ENCODE measurements at places on chromosomes 3 and 15.

- no peak for DNase-seq
Observed at GRCh38 chr3:12994357-12994606, 78.9 kb downstream of the IQSEC1 start.

DNA sequence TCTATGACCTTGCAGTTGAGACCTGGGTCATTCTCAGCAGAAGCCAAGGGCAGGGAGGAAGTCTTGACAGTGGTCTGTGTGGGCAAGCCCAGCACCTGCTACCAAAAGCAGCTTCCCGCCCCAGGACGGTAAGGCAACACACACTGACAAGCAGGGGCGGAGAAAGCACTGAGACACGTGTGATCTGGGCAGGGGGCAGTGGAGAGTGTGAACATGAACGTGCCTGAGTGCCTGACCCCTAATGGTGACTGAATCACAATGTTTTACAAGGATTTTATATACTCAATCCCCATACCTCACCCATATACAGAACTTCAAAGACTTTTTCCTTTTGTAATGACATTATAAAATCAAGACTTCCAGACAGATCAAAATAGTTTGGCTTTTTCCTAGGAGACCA lies 35.2 kb downstream of the ANP32A start:
- no peak for DNase-seq

GRCh38 chr3:102129760-102130608 lies 280.7 kb downstream of the NFKBIZ start:
- no peak for DNase-seq

- no peak for DNase-seq
Observed at GRCh38 chr3:152554980-152555379, 280.0 kb upstream of the P2RY1 start.

GRCh38 chr3:127233371-127233770 lies 40.4 kb downstream of the PRR23E start:
- no peak for DNase-seq

DNA sequence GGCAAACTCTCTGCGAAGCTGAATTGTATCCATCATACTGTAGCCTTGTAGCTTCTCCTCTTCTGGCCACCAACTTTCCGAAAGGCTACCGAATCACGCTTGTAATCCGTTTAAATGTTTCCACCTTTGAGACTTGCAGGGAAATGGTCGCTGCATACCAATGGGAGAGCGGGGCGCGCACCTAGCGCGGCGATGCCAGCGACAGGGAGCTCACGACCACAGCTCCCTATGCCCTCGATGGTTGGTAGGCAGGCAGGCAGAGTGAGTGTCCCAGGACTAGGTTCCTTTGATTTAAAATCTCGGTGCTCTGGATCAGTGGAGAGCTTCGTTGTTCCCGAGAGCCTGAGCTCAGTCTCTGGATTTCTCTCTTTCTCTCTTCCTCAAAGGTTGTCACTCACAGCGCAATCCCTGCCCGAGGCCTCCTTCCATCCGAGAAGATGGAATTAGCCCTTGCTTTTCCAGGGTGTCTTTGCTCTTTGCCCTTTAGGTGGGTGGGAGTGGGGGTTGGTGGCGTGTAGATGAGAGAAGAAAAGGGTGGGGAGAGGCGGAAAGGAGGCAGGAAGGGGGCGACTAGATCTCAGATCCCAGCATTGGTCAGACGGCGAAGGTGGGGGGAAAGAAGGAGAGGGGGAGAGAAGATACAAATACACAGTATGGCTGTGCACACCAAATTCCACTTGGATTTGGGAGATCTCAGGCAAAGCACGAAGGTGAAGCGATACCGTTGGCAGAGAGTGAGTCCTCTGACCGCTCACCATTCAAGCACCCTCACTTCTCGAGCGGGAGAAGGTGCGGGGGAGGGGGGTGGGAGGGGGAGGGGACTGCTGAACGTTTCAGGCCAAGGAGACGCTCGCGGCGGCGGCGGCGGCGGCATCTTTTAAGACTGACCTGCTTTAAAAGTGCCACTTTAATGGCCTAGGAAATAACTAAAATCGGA lies at the start of gene SLITRK3:
SLITRK3 (minus strand) TSS at position 745 of the 937 bp plus-strand sequence. CDS start 5,554 bp downstream, outside the sequence.
- no peak for DNase-seq

DNA sequence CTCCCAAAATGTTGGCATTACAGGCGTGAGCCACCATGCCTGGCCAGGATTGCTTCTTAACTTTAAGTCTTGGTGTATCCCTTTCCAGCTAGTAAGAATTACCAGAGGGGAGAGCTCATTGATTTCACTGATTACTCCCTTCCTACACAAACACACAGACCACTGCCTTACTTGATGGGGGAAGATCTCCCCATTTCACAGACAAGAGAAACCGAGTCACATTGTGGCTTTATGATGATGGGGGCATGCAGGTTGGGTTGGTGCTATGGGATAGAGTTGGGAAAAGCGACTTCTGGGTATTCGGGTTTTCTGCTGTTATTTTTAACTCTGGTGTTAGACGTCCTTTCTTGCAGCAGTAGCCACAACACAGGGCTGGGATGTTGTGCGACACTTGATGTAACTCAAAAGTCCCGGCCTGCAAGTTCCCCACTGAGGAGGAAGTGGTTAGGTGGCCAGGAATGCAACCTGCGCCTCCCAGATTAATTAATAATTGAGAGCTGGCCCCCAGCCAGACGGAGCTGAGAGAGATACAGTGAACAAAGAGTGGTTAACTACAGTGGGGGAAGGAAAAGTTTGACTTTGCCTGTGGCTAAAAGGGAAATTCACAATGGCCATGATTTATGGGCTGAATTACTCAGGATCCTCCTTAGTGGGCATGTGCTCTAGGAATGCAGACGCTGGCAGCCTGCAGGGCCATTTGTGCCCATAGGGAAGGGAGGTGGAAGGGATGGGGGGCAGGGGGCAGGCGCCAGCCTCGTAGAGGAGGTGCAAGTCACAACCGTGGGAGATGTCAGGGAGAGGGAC lies 63.6 kb downstream of the SMAD6 start:
- DNase-seq, result no peak

GRCh38 chr3:115470254-115470653 lies 153.1 kb upstream of the GAP43 start:
- DNase-seq, result peak; percentile 25

DNA sequence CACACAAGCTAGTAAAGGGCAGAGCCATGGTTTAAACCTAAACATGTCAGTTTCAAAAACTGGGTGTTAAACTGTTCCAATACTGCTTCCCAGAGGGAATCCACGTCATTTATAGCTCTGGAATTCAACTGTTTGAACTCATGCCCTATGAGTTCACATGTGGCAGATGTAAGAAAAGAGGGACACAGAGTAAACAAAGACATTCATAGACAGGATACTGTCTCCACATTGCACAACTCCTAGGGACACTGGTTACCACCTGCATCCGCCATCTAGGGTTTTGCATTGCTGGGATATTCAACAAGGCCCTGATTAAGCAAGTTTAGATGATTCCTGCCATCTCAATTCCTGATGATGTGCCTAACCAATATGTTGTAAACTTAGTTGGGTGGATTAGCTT lies 134.1 kb upstream of the COL8A1 start:
- DNase-seq, result no peak

GRCh38 chr3:31284776-31285175 lies 247.9 kb upstream of the STT3B start:
- no peak for DNase-seq

DNA sequence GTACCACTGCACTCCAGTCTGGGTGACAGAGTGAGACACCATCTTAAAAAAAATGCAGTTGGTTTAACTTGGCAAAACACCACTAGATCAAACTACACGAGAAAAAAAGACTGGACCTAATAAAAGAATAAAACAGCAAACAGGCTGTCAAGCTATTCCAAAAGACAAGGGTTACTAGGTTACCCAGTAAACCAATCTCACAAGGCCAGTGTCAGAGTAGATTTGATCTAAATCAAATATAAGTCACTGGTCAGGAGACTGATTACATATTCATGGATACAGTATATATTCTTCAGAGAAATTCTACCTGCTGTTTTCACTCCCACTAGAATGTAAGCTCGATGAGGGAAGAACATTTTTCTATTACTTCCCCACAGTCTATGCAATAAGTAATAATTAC lies 2.5 kb upstream of the GANC start:
- no peak for DNase-seq

DNA sequence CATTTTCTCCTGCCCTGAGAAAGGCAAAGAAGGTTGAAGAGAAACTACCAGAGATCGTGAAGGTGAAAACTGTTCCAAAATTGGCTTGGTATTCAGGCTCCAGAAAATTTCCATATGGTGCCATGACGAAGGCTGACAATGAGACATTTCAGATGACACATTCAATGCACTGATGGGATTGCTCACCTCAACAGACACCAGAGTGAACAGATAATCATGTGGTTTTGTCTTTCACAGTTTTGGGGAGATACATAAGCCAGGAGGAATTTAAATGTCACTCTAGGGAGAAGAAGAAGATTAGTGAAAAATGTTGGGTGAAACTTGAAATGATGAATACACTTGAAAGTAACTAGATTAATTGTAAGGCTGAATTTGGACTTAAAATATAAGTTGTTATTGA lies 339.7 kb upstream of the EPHA3 start:
- no peak for DNase-seq

DNA sequence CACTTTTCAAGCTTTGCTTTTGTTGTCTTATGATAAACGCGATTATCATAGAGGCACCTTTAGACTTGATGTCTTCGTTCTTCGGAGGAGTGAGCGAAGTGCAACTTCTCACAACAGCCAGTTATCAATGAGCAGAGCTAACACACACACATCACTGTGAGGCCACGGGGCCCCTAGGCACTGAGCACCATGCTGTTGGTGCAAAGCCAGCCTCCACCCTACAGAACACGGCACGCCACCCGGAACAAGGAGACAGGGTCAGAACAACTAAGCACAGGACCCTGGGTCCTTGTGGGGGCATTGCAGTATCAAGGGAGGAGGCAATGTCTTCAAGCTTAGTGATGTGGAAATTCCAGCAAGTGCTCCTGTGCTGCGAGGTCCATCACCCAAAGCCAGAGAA lies 244.5 kb downstream of the OCA2 start:
- DNase-seq, result no peak

DNA sequence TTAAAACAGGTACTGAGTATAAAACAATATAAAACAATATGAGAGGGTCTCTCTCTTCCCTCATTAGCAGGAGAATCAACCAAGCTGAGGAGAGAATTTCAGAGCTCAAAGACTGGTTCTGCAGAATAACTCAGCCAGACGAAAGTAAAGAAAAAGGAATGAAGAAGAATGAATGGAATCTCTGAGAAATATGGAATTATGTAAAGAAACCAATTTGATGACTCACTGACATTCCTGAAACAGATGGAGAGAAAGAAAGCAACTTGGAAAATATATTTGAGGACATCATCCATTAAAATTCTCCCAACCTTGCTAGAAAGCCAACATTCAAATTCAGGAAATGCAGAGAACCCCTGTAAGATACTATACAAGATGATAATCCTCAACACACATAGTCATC lies 630.9 kb downstream of the PYDC2 start:
- DNase-seq, result no peak

DNA sequence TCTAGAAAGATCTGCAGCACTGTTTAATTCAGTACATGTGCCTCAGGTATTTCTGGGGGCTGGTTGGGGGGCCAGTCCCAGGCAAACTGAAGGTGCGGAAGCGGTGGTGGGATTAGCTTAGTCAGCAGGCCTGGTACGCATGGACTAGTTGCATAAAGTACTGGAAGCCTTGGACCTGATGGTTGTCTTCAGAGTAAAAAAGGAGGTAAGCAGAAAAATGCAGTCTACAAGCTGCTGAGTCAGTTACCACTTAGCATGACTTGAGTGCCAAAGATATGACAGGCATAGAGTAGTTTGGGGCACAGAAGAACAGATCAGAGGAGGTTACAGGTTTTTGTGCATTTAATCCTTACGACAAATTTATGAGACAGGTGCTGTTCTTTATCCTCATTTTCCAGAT lies 19.9 kb upstream of the GOLGA8J start:
- DNase-seq, result no peak

DNA sequence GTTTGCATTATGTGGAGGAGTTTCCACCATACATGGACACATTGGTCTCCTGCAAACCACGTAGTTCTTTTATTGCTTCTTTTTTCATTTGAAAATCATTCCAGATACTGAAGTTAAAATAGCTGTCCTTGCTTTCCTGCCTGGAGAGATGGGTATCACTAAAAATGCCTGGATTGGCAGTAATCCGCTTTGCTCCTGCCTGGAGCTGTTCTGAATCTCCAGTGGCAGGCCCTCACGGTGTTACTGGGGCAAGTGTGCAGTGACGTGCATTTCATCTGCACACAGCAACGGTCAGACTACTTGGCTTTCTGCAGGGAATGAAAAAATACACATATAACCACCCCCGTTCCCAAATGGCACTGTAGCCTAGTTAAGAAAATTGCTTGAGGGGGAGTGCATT lies 272.9 kb downstream of the IL5RA start:
- no peak for DNase-seq

- DNase-seq, result no peak
Observed at GRCh38 chr3:52084954-52085680, 28.7 kb upstream of the DUSP7 start.

- DNase-seq, result no peak
Observed at GRCh38 chr3:10333349-10333650, 12.4 kb upstream of the SEC13 start.

- DNase-seq, result no peak
Observed at GRCh38 chr15:48087844-48088243, 32.9 kb upstream of the SLC24A5 start.

DNA sequence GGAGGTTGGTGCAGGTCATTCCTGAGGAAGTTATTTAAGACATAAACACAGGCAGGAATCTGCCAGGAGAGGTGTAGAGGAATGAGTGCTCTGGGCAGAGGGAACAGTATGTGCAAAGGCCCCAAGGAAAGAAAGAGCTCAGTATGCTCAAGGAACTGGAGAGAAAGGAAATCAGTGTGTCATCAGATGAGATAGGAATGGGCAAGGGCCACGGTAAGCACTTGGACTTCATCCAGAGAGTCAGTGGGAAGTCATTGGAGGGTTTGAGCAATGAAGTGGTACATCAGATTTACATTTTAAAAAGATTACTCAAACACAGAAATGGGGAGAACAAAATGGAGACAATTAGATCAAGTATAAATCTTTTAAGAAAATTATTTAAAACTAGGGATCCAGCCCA lies 272.2 kb downstream of the ADAMTSL3 start:
- DNase-seq, result no peak

DNA sequence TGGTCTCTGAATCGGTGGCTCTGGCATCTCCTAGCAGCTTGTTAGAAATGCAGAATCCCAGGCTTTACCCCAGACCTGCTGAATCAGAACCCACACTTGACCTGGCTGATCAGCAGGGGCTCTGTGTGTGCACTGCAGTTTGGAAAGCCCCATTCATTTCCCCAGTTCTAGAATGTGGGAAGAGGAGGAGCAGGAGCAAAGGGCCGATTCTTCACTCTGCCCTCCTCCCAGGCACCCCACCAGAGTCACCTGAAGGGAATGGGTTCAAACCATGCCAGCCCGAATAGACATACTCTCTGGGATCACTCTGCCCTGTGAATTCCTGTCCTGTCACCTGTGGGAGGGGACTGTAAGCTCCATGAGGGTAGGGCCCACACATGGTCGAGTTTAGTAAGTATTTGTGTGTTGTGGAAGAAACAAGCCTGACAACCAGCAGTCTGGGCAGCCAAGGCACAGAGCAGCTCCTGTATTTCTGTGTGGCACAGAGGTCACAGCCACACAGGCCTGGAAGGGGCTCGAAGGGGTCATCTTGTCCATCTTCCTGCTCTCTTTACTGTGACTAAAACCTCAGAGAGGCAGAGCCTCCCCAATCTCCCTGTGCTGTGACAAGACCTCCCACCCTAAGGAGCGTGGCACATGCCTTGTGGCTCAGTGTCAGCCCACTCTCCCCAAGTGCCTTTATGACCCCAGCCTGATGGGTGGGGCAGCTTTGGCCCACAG lies 29.0 kb upstream of the HHATL start:
- no peak for DNase-seq

- no peak for DNase-seq
Observed at GRCh38 chr3:159077860-159078259, 276.0 kb downstream of the MFSD1 start.
